ENCODE measurements at places on chromosomes 7 and 10. TPM values are rescaled to one million over a fixed set of nuclear protein-coding genes. Genes with fewer than 3 reads are reported as not detected.

- no peak overlapping the region for H3K27ac ChIP-seq
- H3K27me3 ChIP-seq = no peaks in the 10 kb centered on the region
- peak; percentile 70 for DNase-seq
- no peaks in the 10 kb centered on the region for H3K36me3 ChIP-seq
These were observed 1.6 kb downstream of the FZD8 start for GRCh38 chr10:35640474-35640873.

DNA sequence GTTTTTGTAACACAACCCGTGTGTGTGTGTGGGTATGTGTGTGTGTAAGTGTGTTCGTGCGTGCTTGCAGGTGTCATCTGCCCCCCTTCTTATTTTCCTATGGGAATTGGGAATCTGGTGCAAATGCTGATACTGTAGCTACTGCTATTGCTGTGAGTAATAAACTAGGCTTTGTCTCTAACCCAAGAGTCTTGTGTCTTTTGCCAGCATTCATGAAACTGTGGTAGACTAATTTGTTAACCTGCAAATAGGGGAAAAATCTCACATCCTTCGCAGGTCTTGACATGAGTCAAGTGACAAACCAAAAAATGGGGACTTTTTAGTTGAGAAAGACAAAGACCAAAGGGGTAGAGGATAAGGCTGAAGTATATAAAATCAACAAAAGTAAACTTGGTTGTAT lies 57.9 kb upstream of the FAM133B start:
- peak overlapping the region; percentile 58 for H3K27ac ChIP-seq
- H3K27me3 ChIP-seq = no peaks in the 10 kb centered on the region
- H3K4me3 ChIP-seq = no peak overlapping the region
- H3K36me3 ChIP-seq = no peaks in the 10 kb centered on the region

The SYT15B gene
- 0.17 TPM for total RNA-seq

The PNLIPRP2 gene
- total RNA-seq = 5.0 TPM

DNA sequence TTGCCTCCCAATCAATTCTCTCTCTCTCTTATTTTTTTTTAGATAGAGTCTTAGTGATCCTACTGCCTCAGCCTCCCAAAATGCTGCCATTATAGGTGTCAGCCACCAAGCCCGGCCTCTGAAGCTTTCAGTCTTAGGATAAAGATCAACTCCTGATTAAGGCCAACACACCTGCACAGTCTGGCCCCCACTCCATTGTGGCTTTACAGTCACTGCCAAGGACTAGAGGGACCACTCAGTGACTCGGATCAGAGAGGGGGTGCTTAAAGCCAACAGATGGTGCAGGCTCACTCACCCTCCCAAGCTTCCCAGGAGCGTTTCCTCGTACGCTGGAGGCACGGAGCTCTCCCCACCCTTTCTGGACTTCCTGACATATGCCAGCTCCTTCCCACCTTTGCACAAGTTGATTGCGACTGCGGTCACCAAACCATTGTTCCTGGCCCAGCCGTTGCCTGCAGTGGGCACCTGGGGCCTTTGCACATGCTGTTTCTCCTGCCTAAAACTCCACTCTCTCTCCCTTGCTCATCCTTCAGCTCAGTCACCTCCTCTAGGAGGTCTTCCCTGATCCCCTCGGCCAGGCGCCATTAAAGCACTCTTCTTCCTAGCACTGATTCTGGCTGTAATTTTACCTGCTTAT lies 1.7 kb upstream of the CDH23 start:
- H3K4me1 ChIP-seq = peaks cover 9% of the 10 kb centered on the region
- no peaks in the 10 kb centered on the region for H3K36me3 ChIP-seq
- no peak overlapping the region for H3K27ac ChIP-seq
- no peak for DNase-seq
- H3K27me3 ChIP-seq = peaks cover 17% of the 10 kb centered on the region

- H3K27me3 ChIP-seq = no peaks in the 10 kb centered on the region
- peak; percentile 70 for DNase-seq
- no peaks in the 10 kb centered on the region for H3K4me1 ChIP-seq
These were observed 31.5 kb downstream of the MTURN start for GRCh38 chr7:30166155-30166840.

DNA sequence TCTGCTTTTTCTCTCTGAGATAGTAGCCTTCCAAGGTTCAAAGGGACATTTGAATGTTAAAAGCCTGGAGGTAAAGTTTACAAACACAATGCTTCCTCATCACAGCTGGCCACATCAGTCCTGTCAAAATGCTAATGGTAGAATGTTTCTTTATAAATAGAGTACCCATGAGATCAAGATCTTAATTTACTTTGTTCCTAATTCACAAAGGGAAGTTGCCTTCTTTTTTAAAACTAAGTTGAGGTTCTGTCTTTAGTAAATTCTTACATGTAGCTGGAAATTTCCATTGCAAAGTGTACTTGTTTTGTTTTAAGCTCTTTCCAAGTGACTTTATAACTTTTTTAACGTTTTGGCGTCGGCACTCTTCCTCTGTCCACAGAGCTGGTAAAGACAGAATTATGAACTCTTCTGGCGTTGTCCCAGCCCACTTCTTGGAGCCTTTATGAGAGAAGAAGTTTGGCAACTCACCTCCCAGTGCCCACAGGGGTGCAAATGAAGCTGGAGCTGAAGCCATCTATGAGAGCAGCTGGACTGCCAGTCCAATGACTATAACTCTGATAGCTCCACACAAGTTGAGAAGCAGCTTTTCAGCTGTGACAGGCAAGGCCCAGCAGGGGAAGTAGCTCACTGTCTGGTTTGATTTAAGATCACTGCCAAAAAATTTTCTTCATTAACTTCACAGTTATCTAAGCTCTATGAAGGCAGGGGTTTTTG lies 23.3 kb downstream of the FZD1 start:
- H3K36me3 ChIP-seq = no peaks in the 10 kb centered on the region
- H3K4me1 ChIP-seq = no peaks in the 10 kb centered on the region
- H3K4me3 ChIP-seq = no peak overlapping the region
- no peak overlapping the region for H3K27ac ChIP-seq

- no peaks in the 10 kb centered on the region for H3K27me3 ChIP-seq
- H3K36me3 ChIP-seq = no peaks in the 10 kb centered on the region
- H3K27ac ChIP-seq = no peak overlapping the region
- no peaks in the 10 kb centered on the region for H3K4me1 ChIP-seq
- DNase-seq = no peak
These were observed 335.8 kb upstream of the MBL2 start for GRCh38 chr10:53108317-53108934.

DNA sequence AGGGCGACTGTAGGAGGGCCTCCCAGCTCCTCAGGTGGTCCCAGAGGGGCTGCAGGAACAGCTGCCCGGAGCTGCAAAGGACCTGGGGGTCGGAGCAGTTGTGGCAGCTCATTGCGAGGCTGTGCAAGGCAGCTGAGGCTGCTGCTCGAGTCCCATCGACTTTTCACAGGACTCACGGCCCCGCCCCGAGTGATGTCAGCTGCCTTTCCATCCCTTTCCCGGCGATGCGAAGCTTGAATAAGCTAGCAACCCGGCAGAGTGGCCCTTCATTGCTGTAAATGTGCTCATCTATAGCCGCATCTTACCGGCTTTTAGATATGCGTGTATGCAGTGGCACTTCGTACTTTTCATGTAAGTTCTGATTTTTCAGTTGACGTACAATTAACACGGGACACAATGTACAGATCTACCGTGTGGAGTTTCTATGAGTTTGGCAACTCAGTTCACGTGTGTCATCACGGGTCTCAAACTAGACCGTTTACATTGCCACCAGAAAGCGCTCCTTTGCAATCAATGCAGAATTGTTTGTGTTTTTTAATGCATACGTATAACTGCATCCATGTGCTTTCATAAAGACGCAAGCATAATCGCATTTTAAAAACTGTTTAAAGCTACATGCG lies at the start of gene CH25H:
TSS of gene CH25H (minus strand) at position 137 of the 620 bp plus-strand sequence. CDS start at position 112, 25 bp downstream.
- H3K27ac ChIP-seq = peak within 1 kb of the TSS; percentile 45
- peak; percentile 79 for DNase-seq
- no peaks in the 10 kb centered on the region for H3K4me1 ChIP-seq
- peak within 1 kb of the TSS; percentile 38 for H3K4me3 ChIP-seq

The SNX10 gene
- 4.9 TPM for total RNA-seq

DNA sequence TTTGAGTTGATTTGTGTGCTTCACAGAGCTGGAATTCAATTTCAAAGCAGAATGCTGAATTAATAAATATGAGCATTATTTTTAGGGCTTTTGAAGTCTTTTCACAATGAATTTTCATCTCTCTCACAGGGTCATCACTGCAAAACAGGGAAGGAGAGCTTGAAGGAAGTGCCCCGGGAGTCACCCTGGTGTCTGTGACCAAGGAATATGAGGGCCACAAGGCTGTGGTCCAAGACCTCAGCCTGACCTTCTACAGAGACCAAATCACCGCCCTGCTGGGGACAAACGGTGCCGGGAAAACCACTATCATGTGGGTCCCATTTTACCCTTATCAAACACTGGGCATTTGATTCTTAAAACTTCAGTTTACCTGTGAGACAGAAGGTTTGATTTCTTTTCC lies 217.7 kb downstream of the ABCA13 start:
- H3K27ac ChIP-seq = no peak overlapping the region
- no peaks in the 10 kb centered on the region for H3K36me3 ChIP-seq
- H3K4me1 ChIP-seq = no peaks in the 10 kb centered on the region
- no peaks in the 10 kb centered on the region for H3K27me3 ChIP-seq
- no peak overlapping the region for H3K4me3 ChIP-seq

The CDNF gene
- total RNA-seq = 1.4 TPM

- no peak overlapping the region for H3K4me3 ChIP-seq
- no peaks in the 10 kb centered on the region for H3K27me3 ChIP-seq
- H3K27ac ChIP-seq = no peak overlapping the region
These were observed 517.8 kb downstream of the GRID1 start for GRCh38 chr10:85848756-85849155.

- H3K4me3 ChIP-seq = no peak overlapping the region
- DNase-seq = no peak
- H3K4me1 ChIP-seq = no peaks in the 10 kb centered on the region
- no peaks in the 10 kb centered on the region for H3K27me3 ChIP-seq
- no peak overlapping the region for H3K27ac ChIP-seq
These were observed 74.3 kb downstream of the RNLS start for GRCh38 chr10:88508796-88509195.
